ENCODE measurements at places on chromosomes 3 and 15. TPM values are rescaled to one million over a fixed set of nuclear protein-coding genes. Genes with fewer than 3 reads are reported as not detected.

The SLC49A4 gene
- 17.2 TPM for total RNA-seq

The ADAMTS17 gene
- 5.1 TPM for total RNA-seq

The SPRED1 gene
- 40.4 TPM for total RNA-seq

The TIMP4 gene
- 2.0 TPM for total RNA-seq

The SERPINI2 gene
- total RNA-seq: 0.82 TPM

The PIERCE2 gene
- total RNA-seq: 2.6 TPM

The CADPS gene
- 5.4 TPM for total RNA-seq

The BCL2A1 gene
- total RNA-seq: 8.2 TPM

The MOBP gene
- total RNA-seq: not detected

The CSPG5 gene
- 1.3 TPM for total RNA-seq

The EAF2 gene
- total RNA-seq: 16.2 TPM

The KCNMB2 gene
- 29.3 TPM for total RNA-seq

The CAMK1 gene
- total RNA-seq: 29.7 TPM

The MUC13 gene
- not detected for total RNA-seq

The ATP8B4 gene
- total RNA-seq: 16.1 TPM

The SLC28A2 gene
- total RNA-seq: 0.23 TPM

The STXBP5L gene
- total RNA-seq: 0.12 TPM

The WDR53 gene
- 5.4 TPM for total RNA-seq

The PLA2G4D gene
- not detected for total RNA-seq

The CPLX3 gene
- total RNA-seq: not detected

The NPAP1 gene
- total RNA-seq: 0.82 TPM

The FBXW12 gene
- 0.23 TPM for total RNA-seq

The OIP5 gene
- 6.4 TPM for total RNA-seq

The KBTBD13 gene
- total RNA-seq: 1.2 TPM

The GOLGA8N gene
- 16.7 TPM for total RNA-seq

The ACSBG1 gene
- 1.4 TPM for total RNA-seq

The STX19 gene
- not detected for total RNA-seq

The ZNF385D gene
- total RNA-seq: 11.0 TPM

The TGM4 gene
- total RNA-seq: not detected

The GPR87 gene
- total RNA-seq: 0.12 TPM

The ZDHHC23 gene
- 10.6 TPM for total RNA-seq

The CTXND1 gene
- 5.2 TPM for total RNA-seq

The TAGLN3 gene
- 0.76 TPM for total RNA-seq

The IL1RAP gene
- total RNA-seq: 27.0 TPM

The GCSAM gene
- total RNA-seq: 0.99 TPM

The P2RY12 gene
- 2.5 TPM for total RNA-seq

The INKA1 gene
- 9.1 TPM for total RNA-seq

The FGF12 gene
- total RNA-seq: 3.6 TPM

The CCDC191 gene
- 7.1 TPM for total RNA-seq

The REC114 gene
- not detected for total RNA-seq

The SLC28A1 gene
- total RNA-seq: 6.6 TPM

The SLC2A2 gene
- total RNA-seq: 15.0 TPM

The MYRIP gene
- 2.2 TPM for total RNA-seq

The RAP2B gene
- 9.2 TPM for total RNA-seq

The SCAPER gene
- total RNA-seq: 58.7 TPM

The ACOX2 gene
- total RNA-seq: 38.3 TPM

The PPP1R14D gene
- total RNA-seq: not detected

The TPRG1 gene
- total RNA-seq: 3.9 TPM

The P2RY1 gene
- 6.9 TPM for total RNA-seq

The CALML4 gene
- total RNA-seq: 15.3 TPM

The NRG4 gene
- total RNA-seq: 2.5 TPM

All from metanephros (tissue), 2 donors.